ENCODE measurements at places on chromosomes 5 and 9.

DNA sequence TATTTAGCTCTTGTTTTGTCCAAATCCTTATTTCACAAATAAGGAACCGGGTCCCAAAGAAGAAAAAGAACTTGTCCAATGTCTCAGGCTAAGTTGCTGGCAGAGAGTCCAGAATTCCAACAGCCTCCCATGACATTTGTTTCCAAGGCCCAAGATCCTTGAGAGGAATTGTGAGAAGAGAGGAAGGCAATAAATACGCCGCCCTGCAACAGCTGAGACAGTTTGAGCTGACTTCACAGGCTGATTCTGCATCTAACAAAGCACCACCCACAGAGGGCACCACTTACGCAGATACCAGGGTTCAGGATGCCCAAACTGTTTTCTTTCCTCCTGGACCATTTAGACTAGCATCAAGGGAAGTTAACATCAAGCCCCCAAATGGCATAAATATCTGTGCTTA lies 211.3 kb downstream of the FAM114A2 start:
- no peak for DNase-seq

DNA sequence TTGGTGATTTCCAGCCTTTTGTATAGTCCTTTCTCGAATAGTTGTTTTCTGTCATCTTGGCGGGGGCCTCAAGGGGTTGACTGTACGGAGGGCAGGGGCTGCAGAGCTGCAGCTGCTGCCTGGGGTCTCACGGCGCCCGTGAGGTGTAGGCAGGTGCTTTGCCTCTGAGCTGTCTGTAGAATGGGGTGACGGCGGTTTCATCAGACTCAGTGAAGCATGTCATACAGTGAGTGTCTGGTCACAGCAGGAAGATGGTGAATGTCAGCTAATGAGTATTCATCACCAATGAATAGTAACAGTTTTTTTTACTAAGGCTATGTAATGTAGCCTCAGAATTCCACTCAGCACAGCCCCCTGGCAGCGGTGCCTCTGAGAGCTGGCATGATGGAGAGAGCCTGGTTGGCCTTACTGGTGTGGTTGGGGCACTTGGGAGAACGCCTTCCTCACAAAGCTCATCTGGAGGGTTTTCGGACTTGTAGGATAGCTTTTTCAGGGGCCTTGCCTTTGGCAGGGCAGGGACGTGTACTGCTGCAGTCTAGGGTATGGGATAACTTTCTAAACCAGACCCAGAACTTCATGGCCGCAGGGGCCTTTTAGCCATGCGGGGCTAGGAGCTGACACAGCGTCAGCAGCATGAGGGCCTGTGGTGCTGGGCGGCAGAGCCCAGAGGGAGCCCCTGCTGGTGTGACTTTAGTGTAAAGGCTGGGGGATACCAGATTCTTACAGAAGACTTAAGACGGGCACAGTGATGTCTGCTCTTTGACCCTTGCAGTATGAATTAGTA lies 15.0 kb downstream of the TENT4A start:
- DNase-seq: no peak

DNA sequence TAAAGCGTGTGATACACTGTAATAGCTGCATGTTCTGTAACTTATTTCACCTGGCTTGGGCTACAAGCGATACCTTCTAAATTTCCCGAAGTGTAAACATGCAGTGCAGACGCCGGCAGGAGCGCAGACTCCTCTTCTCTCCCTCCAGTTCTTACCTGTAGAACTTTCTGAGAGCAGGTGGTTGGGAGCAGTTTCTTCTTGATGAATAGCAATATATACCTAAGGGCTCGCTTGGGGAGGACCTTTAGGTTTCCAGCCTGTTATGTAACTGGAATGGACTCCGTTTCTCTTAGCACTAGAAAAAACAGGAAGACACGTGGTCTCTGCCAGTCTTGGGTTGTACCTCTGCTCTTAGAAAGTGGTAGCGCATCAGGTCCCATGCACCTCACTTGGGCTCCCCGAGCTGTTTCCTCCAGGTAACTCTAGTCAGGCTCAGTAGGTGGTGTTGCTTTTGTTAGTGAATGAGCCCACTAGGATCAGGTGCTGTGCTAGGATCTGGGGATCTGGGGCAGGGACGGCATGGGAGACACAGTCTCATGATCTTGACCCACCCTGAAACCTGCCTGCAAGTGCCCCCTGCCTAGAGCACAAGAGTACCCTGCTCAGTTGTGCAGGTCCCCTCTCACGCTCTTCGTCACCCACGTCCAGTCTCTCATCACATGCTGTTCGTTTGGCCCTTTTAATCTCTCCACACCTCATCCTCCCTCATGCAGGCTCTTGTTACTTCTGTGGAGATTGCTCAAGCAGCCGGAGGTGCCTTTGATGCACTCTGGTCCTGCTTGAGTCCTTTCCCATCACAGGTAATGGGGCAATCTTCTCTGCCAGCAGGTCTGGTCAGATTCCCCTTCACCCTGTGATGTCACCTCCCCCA lies 2.8 kb downstream of the TENT4A start:
- no peak for DNase-seq

DNA sequence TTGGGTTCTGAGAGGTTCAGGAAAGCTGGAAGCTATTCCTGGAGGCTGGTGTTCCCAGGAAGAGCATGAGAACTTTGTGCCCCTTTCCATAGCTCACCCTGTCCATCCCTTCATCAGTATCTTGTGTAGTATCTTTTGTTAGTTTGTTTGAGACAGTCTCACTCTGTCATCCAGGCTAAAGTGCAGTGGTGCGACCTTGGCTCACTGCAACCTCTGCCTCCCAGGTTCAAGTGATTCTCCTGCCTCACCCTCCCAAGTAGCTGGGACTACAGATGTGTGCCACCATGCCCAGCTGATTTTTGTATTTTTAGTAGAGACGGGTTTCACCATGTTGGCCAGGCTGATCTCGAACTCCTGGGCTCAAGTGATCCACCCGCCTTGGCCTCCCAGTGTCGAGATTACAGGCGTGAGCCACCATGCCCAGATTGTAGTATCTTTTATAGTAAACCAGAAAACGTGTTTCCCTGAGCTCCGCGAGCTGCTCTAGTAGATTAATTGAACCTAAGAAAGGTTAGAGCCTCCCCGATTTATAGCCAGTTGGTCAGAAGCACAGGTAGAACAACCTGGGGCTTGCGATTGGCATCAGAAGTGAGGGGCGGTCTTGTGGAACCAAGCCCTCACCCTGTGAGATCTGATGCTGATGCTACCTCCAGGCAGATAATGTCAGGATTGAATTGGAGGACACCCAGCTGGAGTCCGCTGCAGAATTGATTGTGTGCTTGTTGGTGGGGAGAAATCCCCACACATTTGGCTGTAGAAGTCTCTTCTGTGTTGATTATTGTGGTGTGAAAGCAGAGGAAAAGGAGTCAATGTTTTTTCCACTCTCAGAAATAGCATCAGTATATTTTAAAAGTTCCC lies 32.3 kb downstream of the ATP6V0E1 start:
- no peak for DNase-seq

DNA sequence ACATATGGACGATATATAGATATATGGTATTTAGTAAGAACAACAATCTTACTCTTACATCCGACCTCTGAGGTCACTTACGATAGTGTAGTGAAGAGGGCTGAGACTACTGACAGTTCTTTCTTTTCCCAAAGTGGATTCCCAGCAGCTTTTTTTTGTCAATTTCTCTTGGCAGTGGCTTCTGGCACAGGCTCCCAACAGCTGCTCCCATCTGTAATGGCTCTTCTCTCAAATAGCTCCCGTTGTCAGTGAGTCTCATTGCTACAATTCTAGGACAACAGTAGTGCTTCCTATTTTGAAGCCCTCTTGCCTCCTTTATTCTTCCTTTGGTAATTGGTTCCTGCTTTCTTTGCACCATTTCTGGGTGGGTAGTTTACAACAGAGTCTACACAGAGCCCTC lies 68.4 kb downstream of the SLC25A46 start:
- DNase-seq: no peak

DNA sequence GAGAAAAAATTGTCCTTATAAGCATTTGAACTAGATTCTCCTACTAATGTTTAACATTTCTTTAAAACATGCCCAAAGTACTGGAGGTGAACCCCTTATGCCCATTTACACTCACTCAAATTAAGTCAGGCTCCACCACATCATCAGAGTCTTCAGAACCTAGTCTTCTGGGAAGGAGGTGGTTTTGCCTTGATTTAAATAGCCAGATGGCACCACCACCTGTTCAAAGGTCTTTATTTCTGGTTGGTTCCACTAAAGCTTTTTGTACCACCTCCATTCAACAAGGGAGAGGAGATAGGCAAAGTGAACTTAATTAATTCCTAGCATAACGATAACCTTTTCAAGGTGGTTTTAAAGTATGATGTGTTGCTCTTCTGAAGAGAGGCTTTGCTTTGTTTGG lies 189.5 kb downstream of the SLF1 start:
- DNase-seq: no peak

GRCh38 chr9:116278326-116278725 lies 124.7 kb downstream of the PAPPA start:
- peak; percentile 42 for DNase-seq

- no peak for DNase-seq
These were observed 162.9 kb upstream of the ACOT12 start for GRCh38 chr5:81556809-81557208.

GRCh38 chr5:79612667-79613198 lies 492 bp downstream of the TENT2 start:
- no peak for DNase-seq

DNA sequence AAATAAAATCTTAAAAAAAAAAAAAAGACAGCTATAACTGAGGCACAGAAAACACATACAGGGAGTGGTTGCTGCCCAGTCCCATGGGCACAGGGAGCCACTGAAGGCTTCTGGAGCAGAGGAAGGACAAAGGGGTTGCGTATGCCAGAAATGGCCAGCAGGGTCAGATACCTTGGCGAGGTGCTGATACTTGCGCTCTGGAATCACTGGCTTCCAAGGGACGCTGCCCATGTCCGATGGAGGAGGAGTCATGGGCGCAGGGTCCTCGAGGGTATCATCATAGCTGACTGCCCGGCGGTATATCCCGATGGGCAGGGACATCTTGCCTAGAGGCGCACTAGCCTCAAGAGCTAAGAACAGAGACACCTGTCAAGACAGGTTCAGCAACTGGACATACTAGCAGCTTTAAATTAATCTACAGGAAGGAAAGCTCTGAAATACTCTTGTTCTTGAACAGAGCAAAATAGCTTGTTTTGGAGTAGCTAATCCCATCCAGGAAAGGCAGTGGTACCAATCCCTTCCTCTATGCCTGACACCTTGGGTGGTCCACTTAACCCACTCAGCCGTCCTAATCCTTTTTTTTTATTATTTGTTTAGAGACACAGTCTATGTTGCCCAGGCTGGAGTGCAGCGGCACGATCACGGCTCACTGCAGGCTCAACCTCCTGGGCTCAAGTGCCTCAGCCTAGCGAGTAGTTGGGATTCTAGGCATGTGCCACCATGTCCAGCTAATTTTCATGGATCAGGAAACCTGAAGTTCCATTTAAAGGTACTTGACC lies 6.0 kb downstream of the KIAA1191 start:
- DNase-seq: no peak

DNA sequence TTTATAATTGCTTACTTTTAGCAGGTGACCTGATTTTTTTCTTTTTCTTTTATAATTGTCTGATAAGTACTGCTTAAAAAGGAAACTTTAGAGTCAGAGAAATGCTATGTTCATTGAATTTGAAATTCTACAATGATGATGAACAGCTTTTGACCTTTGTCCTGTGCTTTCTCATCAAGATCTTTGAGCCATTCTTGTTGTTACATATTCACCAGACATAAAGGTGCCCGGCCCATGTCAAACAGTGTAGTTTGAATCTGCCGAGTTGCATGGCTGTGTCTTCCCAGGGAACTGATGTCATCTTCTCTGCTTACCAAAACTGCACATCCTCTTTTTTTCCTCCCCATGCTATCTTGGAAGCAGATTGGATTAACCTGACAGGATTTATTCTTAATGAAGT lies 163.6 kb downstream of the LRRC70 start:
- DNase-seq: no peak

GRCh38 chr9:98808411-98808815 lies 943 bp downstream of the GALNT12 start:
- DNase-seq: no peak

DNA sequence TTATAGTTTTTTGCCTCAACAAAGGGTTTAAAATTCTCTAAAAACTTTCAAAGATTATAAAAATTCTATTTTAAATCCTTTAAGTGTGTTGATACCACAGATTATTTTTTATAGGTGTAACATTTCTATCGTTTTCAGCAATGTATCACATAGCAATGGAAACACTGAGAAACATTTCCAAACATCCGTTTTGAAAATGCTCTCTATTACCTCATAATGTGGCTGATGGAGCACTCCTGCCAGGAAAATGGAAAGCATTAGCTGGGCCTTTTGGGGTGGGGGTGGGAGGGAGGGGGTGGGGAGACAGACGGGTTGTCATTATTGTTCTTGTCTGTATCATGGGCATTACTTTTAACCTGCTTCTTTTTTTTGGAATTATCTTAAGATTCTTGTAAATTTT lies 516.5 kb downstream of the ACTL7B start:
- no peak for DNase-seq

DNA sequence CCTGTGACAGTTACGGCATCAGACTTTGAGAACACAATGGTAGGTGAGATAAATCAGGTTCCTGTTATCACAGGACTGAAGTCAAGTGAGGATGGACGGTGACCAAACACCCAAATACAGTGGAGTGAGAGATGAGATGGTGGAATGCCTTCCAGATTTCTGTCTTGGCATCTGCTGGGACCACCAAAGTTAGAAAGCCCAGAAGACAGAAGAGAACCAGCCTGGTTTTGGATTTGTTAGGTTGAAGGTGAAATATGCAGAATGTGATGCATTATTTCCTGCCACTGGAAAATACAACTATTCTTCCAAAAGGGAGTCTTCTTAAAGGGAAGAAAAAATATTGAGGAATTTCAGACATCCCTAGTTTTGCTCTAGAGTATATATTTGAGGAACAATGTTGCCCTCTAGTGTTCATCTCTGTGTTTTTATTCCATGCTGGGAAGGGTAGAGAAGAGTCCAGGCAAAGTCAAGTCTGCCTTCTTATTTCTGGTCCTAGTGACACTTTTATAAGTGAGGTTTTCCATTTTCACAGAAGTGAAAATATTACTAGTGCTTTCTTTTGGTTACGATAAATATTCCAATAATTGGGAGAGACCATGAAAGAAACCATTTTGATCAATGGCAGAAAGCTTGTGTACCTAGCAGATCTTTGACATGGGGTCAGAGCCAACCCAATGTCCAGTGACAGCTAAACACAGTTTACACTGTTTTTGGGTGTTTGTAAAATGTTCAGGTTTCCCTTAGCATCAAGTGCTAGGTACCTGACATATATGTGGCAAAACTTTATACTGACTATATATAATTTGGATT lies 142.3 kb upstream of the ANKH start:
- DNase-seq: peak; percentile 80

DNA sequence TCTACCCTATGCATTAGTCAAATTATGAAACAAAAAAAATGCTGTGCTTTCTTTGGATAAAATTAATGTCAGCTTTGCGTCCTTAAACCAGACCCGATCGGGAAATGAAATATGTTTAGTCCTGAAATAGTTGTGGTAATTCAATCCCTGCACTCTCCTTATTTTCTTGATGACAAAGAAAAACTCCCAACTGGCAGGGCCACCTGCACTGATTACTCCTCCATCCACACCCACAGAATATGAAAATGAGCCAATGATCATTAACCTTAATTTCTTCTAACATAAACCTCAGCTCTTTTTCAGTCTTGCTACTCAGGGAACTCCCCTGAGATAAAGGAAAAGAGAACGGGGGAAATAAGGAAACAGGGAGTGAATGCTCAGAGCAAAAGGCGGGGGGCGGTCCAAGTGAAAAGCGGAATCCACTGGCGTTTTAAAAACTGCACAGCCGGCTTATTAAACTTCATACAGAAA lies 245.3 kb downstream of the BNC2 start:
- no peak for DNase-seq

GRCh38 chr5:19172926-19173470 lies 815.0 kb downstream of the CDH18 start:
- no peak for DNase-seq

Data from fibroblast of skin of scalp (primary cell).